ENCODE measurements at places on chromosomes 13 and 19.

GRCh38 chr13:48818495-48819356 is 157.0 kb upstream of the FNDC3A start:
- DNase-seq, result peak; percentile 94

DNA sequence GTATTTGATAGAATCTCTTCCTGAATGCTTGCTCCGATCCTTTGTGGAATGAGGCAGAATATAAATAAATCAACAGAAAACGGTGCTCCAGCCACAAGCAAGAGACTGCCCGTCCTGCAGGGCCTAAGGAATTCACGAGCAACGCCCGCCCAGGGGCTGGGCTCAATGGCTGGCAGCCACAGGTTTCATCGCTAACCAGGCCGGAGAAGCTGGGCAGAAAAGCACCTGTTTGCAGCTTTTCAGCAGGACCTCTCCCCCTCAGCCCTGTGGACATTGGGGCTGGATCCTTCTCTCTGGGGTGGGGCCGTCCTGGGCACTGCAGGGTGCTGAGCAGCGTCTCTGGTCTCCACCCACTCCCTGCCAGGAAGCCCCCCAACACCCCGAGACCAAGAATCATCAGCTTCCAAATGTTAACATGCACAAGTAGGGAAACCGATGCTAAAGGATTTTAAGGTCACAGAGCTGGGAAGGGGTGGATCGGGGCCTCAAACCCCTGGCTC is 102.5 kb downstream of the GADD45B start:
- peak; percentile 83 for DNase-seq

DNA sequence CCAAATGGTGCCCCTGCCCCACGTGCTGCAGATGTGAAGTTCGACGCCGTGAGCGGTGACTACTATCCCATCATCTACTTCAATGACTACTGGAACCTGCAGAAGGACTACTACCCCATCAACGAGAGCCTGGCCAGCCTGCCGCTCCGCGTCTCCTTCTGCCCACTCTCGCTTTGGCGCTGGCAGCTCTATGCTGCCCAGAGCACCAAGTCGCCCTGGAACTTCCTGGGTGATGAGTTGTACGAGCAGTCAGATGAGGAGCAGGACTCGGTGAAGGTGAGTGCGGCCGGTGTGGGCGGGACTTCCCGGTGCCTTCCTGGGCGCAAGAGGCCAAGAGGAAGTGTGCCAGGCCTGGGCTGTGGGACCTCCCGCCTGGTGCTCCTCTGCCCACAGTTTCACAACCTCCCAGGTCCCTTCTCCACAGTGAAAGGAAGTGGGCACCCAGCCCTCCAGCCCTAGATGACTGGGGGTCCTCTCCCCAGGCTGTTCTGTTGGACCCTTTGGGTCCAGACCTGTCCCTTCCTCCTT is 14.1 kb upstream of the RELB start:
- DNase-seq, result no peak

DNA sequence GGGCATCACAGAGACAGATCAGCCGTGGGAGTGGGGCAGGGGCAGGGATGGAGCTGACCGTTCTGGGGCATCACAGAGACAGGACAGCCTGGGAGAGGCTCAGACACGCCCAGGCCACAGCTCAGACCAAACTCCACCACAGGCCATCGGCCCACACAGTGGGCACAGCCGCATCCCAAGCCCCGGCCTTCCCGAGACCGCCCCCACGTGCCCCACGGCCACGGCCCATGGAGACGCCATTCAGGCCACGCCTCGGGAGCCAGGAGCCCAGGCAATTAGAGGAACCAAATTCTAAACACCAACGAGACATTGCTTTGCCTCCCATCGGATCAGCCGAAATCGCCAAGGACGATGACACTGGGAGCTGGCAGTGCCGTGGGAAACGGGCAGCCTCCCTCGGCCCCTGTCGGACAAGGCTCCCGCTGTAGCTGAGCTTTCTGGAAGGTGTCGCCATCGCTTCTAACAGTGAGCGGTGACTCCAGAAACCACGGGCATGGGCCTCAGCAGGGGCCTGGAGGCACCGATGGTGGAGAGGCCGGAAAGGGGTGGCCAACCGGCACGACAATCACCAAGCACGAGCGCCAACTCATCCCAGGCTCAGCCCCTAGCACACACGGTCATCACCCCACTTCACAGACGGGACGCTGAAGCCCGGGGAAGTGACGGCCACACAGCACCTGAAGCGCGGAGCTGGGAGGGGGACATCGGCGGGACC is 2.4 kb downstream of the PIP5K1C start:
- DNase-seq, result no peak

DNA sequence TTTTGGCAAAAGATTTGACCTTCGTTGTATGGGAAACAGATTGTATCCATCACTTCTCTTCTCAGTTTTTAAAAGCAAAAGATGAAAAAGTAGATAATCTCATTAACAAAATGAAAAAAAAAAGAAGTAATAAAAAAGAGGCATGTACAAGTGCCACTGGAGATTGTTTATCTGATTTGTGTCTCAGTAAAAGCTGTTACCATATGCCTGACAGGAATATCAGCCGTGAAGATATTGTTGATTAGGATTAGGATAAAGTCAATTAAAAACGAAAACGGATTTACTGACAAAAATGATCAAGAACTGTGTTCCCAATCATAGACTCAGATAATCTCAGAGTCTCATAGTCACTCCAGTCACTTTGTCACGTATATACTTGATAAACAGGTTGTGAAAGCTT is 842.1 kb upstream of the SLC10A2 start:
- DNase-seq, result no peak

- no peak for DNase-seq
These were observed 214.0 kb downstream of the DLEU7 start for GRCh38 chr13:50629497-50629896.

- DNase-seq, result no peak
These were observed 7.3 kb downstream of the TTC9B start for GRCh38 chr19:40210889-40211288.

GRCh38 chr13:41426047-41426446 is 31.3 kb upstream of the RGCC start:
- no peak for DNase-seq

GRCh38 chr13:21573920-21574712 is 29.9 kb downstream of the MICU2 start:
- no peak for DNase-seq

DNA sequence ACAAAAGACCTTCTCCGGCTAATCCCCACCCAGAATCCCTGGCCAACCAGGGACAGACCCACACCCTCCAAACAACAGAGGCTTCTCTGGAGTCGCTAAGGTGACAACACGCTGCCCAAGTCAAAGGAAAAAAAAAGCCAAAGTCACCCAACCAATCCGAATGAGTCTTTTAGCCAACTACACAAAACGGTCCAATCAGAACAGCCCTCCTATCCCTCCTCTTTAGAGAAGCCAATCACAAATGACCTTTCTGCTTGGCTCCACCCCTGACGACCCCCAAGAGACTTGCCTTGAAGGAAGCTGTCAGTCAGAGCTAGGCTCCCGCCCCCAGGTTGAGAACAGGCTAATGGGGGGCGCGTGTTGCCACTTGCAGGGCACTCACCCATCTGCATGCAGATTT is 6.6 kb upstream of the FBXW9 start:
- peak; percentile 58 for DNase-seq

DNA sequence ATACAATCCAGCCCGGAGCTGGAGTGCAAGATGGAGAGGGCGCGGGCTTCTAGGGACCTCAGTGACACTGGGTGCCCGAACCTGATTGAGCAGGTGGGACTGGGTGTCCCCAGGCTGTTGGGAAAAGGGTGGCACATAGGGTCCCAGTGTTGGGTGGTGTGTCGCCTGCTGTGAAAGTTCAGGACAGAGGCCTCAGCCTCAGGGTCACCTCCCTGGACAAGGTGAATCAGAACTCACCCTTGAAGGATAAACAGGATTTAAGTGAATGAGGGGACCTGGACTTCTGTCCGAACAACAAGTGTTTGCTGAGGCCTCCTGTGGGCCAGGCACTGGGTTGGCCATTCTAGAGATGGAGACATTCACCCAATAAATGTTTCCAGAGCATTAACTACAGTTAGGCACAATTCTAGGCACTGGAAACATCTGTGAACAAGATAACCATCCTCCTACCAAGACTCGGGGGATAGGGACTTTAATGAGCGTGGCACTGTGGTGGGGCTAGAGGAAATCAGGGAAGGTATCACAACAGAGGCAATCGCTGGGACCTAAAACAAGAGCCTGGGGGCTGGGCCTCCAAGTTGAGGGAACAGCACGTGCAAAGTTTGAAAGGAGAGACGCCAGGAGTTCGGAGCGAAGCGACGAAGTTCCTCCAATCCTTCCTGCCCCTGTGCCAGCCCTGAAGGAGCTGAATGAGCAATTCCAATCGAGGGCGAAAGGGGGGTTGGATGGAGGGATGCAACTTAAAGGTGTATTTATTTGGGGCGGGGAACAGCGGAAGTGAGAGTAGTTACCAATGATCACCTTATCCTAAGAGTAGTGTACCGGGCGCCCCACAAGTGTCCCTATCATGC is 921 bp upstream of the POLD1 start:
- peak; percentile 24 for DNase-seq

DNA sequence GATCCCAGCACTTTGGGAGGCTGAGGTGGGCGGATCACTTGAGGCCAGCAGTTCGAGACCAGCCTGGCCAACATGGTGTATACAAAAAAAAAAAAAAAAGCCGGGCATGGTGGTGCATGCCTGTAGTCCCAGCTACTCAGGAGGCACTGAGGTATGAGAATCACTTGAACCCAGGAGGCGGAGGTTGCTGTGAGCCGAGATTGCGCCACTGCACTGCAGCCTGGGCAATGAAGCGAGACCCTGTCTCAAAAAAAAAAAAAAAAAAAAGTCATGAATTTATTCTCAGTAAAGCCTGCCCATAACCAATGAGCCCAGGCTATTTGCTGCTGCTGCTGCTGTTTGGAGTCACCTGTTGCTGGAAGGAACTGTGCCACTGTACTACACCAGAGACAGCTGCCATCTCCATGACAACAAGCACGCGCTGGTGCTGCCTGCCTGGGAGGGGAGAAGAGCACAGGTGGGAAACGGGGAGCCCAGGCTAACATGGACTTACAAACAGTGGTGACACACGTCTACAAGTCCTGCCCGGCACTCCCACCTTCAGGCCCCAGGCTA is 11.3 kb downstream of the ZFR2 start:
- DNase-seq, result no peak

GRCh38 chr19:15398501-15399233 is 19.1 kb upstream of the AKAP8 start:
- DNase-seq, result no peak

GRCh38 chr19:58579473-58580142 is 6.5 kb upstream of the MZF1 start:
- no peak for DNase-seq

Data from fibroblast of skin of right biceps (primary cell).